ENCODE measurements at places on chromosomes 1 and 21. TPM values are rescaled to one million over a fixed set of nuclear protein-coding genes. Genes with fewer than 3 reads are reported as not detected.

The ATF3 gene
- total RNA-seq = 2.6 TPM

The CD1B gene
- not detected for total RNA-seq

The DMBX1 gene
- total RNA-seq = not detected

The ZBTB18 gene
- total RNA-seq = 13.0 TPM

The RNF223 gene
- not detected for total RNA-seq

The VPS26C gene
- 74.5 TPM for total RNA-seq

The NTMT2 gene
- total RNA-seq = not detected

The DUSP23 gene
- not detected for total RNA-seq

The EFNA1 gene
- 3.6 TPM for total RNA-seq

The LCE1F gene
- not detected for total RNA-seq

The HTR1D gene
- total RNA-seq = 9.1 TPM

The CREG1 gene
- 31.9 TPM for total RNA-seq

The OR2L13 gene
- not detected for total RNA-seq

The CFHR1 gene
- total RNA-seq = not detected

The CDK18 gene
- 0.87 TPM for total RNA-seq

The APOBEC4 gene
- total RNA-seq = not detected

The HAO2 gene
- total RNA-seq = not detected

The REN gene
- total RNA-seq = not detected

The HRNR gene
- not detected for total RNA-seq

The PTPN14 gene
- 47.5 TPM for total RNA-seq

The LAMC2 gene
- total RNA-seq = 55.4 TPM

The CTSS gene
- total RNA-seq = 2.6 TPM

The PRELP gene
- not detected for total RNA-seq

The GBP5 gene
- 0.13 TPM for total RNA-seq

The NFASC gene
- total RNA-seq = 7.3 TPM

The TNNI3K gene
- not detected for total RNA-seq

The SPRR2G gene
- total RNA-seq = not detected

The LPGAT1 gene
- total RNA-seq = 35.3 TPM

The C1orf105 gene
- not detected for total RNA-seq

The HEYL gene
- not detected for total RNA-seq

The SPRR2A gene
- total RNA-seq = not detected

The EPS15 gene
- total RNA-seq = 20.3 TPM

The CA14 gene
- total RNA-seq = not detected

The CLCNKB gene
- not detected for total RNA-seq

The GRIK3 gene
- total RNA-seq = not detected

The OR2G6 gene
- not detected for total RNA-seq

The UFC1 gene
- 68.1 TPM for total RNA-seq

The RIMKLA gene
- 0.61 TPM for total RNA-seq

The PER3 gene
- total RNA-seq = 3.6 TPM

The KIF14 gene
- 17.3 TPM for total RNA-seq

The GALE gene
- 144 TPM for total RNA-seq

The FCRLA gene
- 0.84 TPM for total RNA-seq

The NES gene
- total RNA-seq = 0.13 TPM
